ENCODE measurements at places on chromosomes 7 and 10.

GRCh38 chr10:90889636-90890035 is 17.9 kb downstream of the RPP30 start:
- no peak for DNase-seq

DNA sequence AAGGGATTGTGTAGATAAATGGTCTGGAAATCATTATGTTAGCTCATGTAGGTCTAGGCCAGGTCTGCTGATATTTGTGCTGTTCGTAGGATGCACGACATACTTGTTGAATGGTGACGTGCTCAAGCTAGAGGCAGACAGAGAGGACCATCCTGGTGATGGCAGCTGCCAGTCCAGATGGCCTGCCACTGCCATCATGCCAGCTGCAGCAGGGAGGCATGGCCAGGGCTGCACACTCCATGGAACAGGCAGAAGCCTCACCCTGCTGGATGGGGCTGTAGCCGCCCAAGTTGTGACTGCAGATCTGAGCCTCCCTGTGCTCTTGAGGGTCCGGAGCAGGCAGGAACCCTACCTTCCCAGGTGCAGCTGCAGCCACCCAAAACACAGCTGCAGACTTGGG is 80.3 kb downstream of the SPDYE5 start:
- DNase-seq: no peak

DNA sequence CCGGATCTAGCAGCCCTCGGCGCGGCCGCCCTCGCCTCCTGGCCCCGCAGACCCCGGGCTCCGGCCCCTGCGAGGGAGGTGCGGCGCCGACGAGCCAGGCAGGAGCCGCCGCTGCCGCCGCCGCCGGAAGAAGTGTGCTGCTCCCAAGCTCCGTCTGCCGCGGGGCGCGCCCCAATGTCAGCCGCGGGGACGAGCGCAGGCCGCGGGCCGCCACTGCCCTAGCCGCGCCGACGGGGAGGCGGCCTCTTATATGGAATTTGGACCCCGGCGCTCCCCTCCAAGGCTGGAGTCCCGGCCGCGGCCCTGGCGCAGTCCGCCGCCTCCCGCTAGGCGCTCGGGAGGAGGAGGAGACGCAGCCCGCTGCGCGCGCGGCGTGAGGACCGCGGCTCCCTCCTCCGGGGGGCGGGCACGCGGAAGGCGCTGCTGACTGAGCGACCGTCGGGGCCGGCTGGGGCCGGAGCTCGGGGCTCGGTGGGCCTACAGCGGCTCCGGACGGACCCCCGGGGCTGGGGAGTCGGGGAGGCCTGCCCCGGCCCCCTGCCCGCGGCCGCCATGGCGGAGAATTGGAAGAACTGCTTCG is at the start of gene TRIM8:
TRIM8 (plus strand) TSS at position 414 of the 580 bp plus-strand sequence; CDS start at position 553, 139 bp downstream.
- peak; percentile 59 for DNase-seq

DNA sequence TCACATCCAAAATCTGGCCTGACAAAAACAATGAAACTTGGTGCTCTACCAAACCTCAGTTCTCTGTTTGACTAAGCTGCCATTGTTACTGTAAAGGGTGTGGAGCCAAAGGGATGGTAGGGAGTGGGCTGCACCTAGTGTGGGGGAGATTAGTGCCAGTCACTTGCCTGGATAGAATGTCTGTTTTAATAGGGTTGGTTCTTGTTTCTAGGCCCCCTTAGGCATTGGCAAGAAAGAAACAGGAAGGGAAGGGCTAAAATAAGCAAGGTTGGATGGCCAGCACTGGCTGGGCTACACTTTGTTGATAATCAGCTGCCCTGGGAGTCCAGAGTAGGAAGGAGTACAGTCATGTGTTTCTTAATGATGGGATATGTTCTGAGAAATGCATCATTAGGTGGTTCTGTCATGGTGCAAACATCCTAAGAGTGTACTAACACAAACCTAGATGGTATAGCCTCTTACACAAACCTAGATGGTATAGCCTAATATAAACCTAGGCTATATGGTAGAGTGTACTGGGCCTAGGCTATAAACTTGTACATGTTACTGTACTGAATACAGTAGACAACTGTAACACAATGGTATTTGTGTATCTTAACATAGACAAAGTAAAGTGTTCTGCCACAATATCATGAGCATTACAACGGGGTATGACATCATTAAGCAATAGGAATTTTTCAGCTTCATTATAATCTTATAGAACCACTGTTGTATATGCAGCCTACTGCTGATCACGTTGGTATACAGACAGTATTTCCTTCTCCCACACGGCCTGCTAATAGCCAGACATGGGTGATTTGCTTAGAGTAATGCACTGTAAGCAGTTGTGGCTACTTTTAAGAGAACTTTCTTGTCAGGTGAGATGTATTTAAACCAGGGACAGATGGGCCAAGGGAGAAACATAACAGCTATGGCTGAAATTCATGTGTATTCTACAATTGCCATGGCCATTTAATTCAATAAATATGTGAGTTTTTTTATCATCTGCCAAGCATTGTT is 15.4 kb downstream of the BBIP1 start:
- DNase-seq: no peak

GRCh38 chr10:113384181-113384580 is 168.7 kb upstream of the HABP2 start:
- no peak for DNase-seq

DNA sequence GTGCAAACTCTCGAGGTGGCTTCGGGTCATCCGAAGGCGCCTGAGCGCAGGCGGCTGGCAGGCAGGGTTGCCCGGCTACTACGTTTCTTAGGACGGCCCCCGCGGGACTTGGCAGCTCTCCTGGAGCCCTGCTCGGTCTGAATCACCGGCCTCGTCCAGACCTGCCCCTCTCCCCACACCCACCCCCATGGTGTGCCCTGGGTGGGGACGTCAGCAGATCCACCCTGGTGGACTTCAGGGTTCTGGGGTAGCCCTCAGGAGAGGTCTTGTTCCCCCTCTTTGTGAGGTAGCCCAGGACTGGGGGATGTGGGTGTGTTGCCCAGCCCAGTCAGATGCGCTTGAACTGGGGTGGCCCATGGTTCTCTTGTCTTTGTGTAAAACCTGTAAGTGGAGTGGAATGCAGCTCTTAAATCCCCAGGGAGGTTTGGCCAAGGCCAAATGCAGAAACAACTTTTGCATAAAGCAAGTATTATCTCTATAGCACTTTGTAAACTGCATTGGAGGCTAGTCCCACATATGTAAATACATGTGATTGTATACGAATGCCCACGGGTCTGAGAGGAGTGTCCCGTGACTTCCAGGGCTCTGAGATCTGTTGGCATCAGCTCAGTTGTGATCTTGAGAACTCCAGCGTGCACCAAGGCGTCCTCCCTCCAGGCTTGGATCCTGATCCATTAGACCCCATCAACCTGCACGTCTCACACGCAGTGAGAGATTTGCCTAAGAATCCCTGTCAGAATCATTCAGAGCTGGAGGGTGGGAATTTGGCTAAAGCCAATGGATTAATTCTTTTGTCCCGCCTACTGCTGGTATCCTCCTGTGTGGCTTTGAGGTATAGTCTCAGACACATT is 1.8 kb downstream of the PFKFB3 start:
- DNase-seq: peak; percentile 75

- no peak for DNase-seq
Observed at GRCh38 chr7:15402436-15403136, 159.2 kb downstream of the AGMO start.

DNA sequence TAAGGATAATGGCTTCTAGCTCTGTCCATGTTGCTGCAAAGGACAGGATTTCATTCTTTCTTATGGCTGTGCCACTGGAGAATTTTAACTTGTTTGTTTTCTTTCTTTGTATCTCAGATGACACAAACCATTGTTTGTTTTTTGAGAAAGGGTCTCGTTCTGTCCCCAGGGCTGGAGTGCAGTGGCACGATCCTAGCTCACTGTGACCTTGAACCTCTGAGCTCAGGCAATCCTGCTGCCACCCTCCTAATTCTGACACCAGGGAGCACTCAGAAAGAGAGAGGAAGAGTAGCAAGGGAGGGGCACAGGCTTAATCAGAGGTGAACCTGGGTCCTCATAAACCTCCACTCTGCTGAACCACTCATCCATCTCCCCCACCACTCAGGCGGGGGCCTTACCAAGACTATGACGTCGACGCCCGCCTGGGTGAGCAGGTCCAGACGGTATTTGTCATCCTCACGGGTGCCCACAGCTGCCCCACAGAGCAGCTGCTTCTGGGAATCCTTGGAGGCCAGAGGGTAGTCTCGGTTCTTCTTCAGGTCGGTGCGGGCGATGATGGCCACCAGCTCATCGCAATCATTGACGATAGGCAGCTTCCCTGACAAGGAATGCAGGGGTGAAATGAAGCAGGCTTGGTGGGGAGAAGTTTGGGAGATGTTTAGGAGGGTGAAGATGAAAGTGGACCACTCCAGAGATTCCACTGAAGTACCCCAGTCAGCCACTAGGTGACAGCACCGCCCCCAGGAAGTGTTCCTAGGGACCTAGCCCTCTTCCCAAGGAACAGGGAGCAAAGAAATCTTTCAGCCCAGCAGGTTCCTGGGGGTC is 11.6 kb downstream of the IMPDH1 start:
- peak; percentile 62 for DNase-seq

DNA sequence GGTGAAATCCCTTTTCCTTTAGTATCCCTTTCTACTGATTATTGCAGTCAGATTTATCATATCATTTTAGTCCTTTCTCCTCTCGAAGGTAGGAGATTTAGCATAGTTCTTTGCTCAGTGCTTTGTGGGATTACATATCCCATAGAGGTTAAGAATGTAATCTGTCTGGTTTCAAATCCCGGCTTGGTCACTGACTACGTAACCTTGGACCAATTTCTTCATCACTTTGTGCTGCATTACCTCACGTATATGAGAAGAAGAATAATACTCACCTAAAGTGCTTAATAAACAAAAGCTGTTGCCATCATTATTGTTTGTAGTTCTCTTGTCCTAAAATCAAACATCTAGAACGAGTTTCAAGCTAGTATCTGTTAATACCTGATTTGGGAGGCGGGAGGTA is 74.0 kb downstream of the KMT2E start:
- DNase-seq: no peak

- no peak for DNase-seq
Observed at GRCh38 chr10:63313066-63313717, 152.6 kb downstream of the JMJD1C start.

DNA sequence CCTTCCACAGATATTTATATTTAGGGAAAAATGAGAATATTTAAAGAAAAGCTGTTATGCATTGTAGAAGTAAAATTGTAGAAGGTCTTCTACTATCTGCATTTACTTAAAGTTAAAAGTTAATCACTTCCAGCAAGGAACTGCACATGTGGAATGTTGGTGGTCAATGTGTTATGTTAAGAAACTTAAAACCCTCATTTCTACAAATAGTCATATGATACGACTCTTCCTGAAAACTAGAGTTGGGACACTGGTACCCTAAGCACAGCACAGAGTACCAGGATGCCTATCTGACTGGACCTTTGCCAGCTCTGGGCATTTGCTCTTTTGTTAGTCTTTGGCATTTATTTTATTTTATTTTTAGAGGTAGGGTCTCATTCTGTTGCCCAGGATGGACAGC is 524.2 kb upstream of the GALNT17 start:
- DNase-seq: no peak

DNA sequence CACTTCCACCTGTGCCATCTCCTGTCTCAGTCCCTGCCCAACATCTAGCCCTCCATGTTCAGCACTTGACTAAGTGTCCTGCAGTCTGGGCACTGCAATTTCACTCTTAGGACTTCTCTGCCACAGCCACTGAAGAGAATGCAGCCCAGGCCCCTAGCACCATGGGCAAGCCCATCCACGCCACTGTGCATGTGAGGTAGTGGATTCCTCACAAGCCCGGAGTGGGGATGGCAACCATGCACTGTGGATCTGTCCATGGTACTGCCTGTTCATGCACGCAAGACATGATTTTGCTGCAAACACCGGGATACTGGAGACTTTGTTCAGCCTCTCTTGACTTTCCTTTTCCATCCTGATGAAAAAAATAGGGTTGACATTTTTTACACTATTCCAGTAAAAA is 12.3 kb downstream of the DDC start:
- DNase-seq: peak; percentile 4

DNA sequence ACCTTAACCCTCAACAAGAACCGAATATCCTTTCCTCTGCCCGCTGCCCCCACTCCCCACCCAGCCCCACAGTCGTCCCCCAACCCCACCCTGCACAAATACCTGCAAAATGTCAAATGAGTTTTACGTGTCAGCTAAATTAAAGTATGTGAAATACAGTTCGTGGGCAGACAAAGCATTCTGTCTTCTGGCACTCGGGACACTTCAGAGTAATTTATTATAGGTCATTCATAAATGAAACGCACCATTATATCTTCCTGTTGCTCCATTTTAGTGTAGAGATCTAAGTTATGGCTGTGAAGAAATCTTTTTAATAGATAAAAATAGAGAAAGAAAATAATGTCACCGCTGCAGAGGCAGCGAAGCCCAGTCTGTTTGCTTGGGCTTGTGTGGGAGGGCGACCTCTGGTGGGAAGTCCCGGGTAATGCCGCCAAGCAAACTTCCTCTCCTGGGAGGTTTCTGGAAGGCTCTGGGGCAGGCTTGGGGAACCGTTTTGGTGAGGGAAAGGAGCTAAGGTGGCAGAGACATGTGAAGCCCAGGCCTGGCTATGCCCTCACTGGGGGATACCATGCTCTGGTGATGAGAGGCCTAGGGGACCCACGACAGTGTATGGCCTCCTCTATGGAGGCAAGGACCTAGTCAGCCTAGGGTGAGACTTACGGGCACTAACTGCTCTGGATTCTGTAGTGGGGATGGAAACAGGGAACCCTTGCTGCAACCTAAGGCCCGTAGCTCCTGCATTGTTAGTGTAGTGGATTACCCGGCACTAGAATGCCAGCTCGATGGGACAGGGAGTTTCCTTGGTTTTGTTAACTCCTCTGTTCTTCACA is 604.9 kb downstream of the LRMDA start:
- DNase-seq: peak; percentile 45

GRCh38 chr10:113317489-113317888 is 235.4 kb upstream of the HABP2 start:
- no peak for DNase-seq

- DNase-seq: peak; percentile 77
Observed at GRCh38 chr7:98354511-98355249, 46.2 kb downstream of the BAIAP2L1 start.
